ENCODE measurements at places on chromosomes 12 and 14. TPM values are rescaled to one million over a fixed set of nuclear protein-coding genes. Genes with fewer than 3 reads are reported as not detected.

- DNase-seq, result no peak
These were observed 4.3 kb upstream of the RAPGEF3 start for GRCh38 chr12:47762850-47763465.

DNA sequence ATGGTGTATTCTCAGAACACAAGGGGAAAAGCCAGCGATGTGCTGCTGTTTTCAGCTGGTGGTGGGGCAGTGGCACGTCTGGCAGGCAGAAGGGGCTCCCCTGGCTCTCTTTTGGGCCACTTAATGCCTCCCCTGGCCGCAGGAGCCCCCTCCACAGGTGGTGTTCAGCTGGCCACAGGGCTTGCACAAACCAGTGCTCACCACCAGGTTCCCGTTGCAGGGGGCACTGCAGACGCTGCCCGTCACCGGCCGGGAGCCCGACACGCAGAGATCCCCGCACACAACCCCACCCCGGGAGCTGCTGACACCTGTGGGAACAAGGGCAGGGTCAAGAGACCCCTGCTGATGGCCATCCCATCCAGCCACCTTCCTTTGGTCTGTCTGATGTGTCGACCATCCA is 6.7 kb downstream of the KRT83 start:
- no peak for DNase-seq

DNA sequence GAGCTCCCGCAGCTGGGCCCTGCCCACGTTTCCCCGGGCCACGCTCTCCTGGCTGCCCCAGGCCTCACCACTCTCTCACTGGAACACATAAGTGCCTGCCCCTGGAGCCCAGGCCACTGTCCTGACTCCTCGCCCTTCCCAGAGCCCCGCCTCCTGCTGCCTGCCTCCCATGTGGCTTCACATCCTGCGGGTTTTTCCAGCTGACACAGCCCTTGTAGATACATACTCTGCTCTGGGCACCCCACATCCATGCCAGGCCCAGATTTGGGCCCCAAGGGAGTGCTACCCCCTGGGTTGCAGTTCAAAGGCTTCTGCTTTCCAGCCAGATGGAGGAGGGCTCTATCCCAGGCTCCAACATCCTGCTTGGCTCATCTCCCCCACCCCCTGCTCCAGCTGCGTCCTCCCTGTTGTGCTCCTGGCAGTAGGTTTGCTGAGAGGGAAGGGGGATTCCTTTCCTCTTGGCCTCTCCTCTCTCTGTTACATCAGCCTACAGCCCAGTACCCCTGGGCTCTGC is 60.1 kb downstream of the TSPAN9 start:
- peak; percentile 90 for DNase-seq

GRCh38 chr12:99154216-99154982 is 493.2 kb upstream of the GARIN6 start:
- no peak for DNase-seq

DNA sequence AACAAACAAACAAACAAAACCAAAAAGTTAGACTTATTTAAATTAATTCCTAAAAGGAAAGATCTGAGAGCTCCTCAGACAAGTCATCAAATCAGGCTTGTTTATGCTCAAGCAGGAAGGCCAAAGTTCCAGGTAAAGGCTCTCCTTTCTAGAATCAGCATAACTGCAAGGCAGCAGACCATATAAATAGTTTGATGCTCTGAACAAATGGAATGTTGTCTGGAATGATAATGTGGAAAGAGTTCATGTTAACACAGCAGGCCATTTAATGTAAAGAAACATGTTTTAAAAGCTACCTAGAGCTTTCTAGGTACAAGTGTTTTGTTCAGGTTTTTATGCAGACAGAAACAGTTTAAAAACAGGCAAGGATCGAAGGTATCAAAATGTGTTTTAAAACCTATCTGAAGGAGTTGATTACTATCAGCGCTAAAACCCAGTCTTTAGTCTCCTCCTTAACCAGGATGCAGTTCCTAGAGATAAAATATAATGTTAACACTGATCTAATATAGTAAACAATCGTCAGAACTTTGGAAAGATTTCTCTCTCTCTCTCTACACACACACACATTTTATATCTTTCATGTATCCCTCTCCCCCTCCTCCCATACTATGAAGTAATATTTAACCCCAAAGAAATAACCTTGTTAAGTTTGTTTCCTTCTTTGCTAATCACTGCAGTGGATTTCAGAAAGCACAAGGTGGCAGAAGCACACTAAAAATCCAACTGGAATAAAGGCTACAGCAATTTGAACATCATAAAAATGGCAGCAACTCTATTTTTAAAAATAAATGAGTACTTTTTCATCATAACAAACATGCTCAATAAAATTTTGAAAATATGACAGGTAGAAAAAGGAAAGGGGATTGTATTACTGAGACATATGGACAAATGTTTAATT is 135.5 kb downstream of the PAWR start:
- no peak for DNase-seq

- DNase-seq, result no peak
These were observed 153.3 kb upstream of the CLEC14A start for GRCh38 chr14:38409071-38409705.

DNA sequence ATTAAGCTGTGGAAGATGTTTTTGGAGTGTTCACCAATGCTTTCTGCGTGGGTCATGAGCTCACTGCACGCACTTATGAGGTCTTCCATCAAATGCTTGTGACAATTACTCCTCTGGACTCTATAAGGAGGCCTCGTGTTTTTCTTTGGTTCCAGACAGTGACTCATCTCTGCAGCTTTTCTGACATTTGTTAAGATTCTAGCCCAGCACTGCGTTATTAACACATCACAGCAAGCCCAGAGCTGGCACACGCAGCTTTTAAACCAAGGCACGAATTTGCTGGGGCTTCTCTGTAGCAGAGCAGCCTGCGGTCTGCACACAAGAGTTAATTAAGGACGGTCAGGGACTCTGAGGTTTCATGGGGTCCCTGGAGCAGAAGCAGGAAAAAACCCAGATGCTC is 16.9 kb downstream of the MEG3 start:
- DNase-seq, result peak; percentile 7

GRCh38 chr12:108625228-108625627 is 8.5 kb downstream of the SELPLG start:
- no peak for DNase-seq

GRCh38 chr12:402029-402389 is 565 bp downstream of the CCDC77 start:
- no peak for DNase-seq

DNA sequence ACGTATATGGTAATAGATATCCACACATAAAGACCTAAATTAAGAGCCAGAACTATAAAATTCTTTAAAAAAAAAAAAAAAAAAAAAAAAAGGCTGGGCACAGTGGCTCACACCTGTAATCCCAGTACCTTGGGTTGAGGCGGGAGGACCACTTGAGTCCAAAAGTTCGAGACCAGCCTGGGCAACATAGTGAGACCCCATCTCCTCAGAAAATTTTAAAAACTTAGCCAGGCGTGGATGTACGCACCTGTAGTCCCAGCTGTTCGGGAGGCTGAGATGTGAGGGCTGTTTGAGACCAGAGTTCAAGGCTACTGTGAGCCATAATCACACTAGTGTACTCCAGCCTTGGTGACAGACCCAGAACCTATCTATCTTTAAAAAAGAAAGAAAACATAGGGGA is 4.3 kb downstream of the BTBD7 start:
- no peak for DNase-seq

- DNase-seq, result no peak
These were observed 61.3 kb downstream of the C14orf132 start for GRCh38 chr14:96100161-96101064.

GRCh38 chr12:28023156-28023887 is 50.8 kb upstream of the PTHLH start:
- DNase-seq, result no peak

- peak; percentile 59 for DNase-seq
These were observed 11.1 kb upstream of the KRT7 start for GRCh38 chr12:52221912-52222457.

- DNase-seq, result no peak
These were observed 80.6 kb downstream of the PIWIL1 start for GRCh38 chr12:130418251-130418650.

DNA sequence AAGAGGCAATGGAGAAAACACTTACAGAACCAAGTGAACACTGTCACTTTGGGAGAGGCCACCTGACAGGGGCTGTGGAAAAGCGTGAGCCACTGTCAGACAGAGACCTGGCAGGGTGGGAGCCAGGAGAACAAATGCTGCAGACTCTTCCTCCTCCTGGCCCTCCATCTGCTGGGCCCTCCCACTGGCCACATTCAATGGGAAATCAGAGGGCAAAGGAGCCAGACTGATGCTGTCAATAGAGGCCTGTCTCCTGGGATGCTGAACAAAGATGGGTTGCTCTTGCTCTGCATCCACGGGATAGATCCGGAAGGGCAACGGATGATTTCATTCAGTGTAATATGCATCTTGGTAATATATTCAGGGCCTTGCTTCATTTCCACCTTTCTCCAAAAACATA is 44.9 kb upstream of the BCAT1 start:
- DNase-seq, result no peak

GRCh38 chr12:31897781-31898503 is 61.3 kb upstream of the RESF1 start:
- DNase-seq, result no peak

GRCh38 chr12:124296916-124297351 is 2.0 kb downstream of the RFLNA start:
- DNase-seq, result no peak

DNA sequence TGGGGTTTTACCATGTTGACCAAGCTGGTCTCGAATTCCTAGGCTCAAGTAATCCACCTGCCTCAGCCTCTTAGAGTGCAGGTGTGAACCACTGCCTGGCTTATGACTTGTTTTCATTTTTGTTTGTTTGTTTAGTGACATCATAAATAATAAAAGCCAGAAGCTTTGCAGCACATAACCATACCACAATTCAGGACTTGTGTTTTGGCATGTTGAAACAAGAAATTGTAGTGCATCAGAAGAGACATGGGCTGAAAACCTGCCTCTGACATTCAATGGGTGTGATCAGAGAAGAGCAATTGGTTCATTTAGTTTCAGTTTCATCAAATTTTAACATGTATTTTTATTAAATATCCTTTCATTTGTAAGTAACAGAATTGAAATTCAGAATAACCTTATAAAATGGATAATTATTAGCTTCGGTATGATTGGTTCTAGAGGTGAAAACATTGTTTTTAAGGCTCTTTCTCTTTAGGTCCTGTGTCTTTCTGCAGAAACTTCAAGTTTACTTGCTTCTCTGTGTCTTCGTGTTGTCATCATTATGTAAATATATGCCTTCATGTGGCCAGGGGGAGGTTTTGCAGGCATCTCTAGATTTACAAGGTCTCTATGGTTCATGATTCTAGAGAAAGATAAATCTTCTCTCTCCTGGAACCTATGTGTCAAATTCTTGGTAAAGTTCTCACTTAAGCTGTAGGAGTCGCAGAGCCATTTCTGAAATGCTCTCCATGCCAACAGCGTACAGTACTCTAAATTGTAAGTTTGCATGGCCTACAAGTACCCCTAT is 312.0 kb downstream of the KCNC2 start:
- no peak for DNase-seq

GRCh38 chr12:42589465-42590329 is at the start of gene PRICKLE1:
Gene PRICKLE1 (minus strand): TSS chr12:42589746. CDS start chr12:42472516, 117,230 bp downstream.
- DNase-seq, result no peak

GRCh38 chr12:119615518-119616475 is 22.2 kb downstream of the TMEM233 start:
- DNase-seq, result no peak

- DNase-seq, result no peak
These were observed 2.3 kb downstream of the ST8SIA1 start for GRCh38 chr12:22332202-22332601.

DNA sequence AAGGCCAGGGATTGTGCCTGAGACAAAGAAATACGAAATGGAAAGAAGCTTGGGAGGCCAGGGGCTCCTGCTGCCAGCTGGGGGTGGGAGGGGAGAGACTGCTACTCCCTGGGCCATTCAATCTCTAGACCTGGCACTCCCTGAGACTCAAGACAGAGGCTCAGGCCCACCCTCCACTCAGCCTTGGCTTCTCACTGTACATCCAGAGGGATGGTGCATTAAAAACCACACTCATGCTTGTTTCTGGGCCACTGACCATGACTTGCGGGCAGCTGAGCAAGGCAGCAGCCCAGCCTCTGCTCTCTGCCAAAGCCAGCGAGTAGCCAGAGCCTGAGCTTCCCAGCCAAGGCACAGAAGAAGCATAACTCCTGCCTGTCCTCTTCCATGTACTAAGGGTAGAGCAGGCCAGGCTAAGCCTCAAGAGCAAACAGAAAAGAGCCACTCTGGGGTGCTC is 41.5 kb downstream of the PITPNM2 start:
- no peak for DNase-seq

DNA sequence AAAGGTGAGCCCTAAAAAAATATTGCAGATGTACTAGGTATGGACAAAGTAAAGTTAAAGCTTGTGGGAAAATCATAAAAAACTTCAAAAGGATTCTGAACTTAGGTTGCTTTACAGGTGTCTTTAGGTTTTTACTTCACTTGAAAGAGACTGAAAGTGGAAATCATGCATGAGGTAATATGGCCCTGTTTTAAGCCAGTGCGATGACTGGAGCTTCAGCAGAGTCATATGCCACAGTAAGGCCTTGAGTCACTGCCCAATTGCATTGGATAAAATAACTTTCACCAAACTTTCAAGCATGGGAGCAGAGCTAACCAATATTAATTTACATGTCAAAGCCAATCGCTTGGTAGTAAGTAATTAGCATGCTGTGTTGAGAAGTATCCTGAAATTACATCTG is 63.9 kb upstream of the TMEM260 start:
- no peak for DNase-seq

SCNN1A gene
- total RNA-seq, result 1.9 TPM

FSCB gene
- not detected for total RNA-seq

KRT79 gene
- total RNA-seq, result 0.31 TPM

MYF6 gene
- total RNA-seq, result not detected

IL31 gene
- total RNA-seq, result not detected

PTGDR gene
- not detected for total RNA-seq

TSHR gene
- total RNA-seq, result not detected

KCNMB4 gene
- total RNA-seq, result 3.3 TPM

CLEC4D gene
- not detected for total RNA-seq

KRT7 gene
- total RNA-seq, result 277 TPM

Data from chondrocyte (in vitro differentiated cells).